ENCODE measurements at places on chromosomes 2 and 18.

DNA sequence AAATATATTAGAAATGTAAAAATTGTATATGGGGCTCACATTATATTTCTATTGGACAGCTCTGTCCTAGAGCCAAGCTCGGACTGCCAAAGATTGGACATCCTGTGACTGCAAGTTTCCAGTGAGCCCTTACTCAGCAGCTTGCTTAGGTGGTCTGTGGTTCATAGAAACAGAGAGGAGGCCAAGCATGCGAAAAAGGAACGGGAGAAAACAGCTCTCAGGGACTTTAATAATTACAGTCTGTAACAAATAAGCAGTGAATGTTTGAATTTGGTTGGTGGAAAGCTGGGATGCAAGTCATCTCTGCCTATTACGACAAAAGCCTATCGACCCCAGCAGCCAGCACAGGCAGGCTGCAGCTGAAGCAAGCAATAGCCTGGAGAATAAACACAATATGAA is 35.6 kb downstream of the WIPF1 start:
- no peak for DNase-seq

- no peak for DNase-seq
Measured at GRCh38 chr2:225670111-225670974, 270.8 kb downstream of the NYAP2 start.

GRCh38 chr2:170848587-170848986 is 31.9 kb downstream of the GAD1 start:
- DNase-seq, result no peak

GRCh38 chr2:62375113-62375420 is 130.9 kb downstream of the TMEM17 start:
- no peak for DNase-seq

GRCh38 chr2:213147538-213147937 is 3.9 kb downstream of the IKZF2 start:
- no peak for DNase-seq

DNA sequence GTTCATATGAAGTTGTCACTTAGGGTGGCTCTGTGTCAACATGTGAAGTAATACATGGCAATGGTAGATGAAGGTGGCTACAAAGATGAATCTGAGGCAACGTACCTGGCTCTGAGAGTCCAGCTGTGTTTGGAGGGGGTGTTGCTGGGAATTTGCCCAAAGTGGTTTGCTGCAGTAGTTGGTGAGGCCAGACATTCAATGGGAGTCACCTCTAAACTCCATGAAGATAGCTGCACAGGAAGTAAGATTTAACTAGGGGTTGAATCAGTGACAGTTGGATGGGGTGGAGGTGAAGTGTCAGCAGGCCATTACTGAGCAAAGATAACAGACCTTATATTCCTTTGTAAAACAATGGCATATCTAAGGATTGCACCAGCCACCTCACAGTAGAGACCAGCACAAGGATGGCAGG is 71.8 kb downstream of the NUP35 start:
- no peak for DNase-seq

- no peak for DNase-seq
Measured at GRCh38 chr18:34315591-34316352, 91.1 kb upstream of the NOL4 start.
